Frontal cortex (tissue), 4 donors: ENCODE measurements at places on chromosomes 5 and 9.

- DNase-seq = no peak
Measured at GRCh38 chr5:98656125-98656795, 117.2 kb upstream of the RGMB start.

GRCh38 chr5:104635227-104635626 is 1072.6 kb upstream of the NUDT12 start:
- no peak for DNase-seq

DNA sequence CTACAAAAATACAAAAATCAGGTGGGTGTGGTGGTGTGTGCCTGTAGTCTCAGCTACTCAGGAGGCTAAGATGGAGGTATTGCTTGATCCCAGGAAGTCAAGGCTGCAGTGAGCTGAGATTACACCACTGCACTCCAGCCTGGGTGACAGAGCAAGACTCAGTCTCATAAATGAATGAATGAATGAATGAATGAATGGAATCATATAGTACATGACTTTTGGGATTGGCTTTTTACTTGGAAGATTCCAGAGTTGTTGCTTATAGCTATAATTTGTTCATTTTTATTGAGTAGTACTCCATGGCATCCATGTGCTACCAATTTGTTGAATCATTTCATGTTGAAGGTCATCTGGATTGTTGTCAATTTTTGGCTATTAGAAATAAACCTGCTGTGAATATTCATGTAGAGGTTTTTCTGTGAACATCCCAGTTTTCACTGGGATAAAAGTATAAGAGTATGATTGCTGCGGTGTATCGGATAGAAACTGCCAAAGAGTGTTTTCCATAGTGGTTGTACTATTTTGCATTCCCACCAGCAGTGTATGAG is 19.9 kb downstream of the ERBIN start:
- no peak for DNase-seq

DNA sequence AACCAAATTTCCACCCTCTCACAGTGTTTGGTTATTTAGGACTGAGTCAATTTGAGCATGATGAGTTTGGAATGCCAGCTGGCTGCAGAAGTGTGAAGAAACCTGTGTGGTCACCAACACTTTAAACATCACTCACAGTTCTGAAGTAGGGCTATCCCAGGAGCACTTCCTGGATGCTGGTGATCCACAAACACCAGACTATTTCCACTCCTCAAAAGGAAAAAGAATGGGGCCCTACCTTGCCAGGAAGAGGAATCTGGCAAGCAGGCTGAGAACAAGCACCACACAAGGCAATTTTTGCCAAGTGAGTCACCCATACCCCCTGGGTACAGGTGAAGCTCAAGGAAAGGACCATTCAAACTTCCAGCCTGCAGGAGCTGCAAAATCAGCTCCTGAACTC is 294.2 kb upstream of the PTGER4 start:
- no peak for DNase-seq
